AML-193 (cell line): ENCODE measurements at places on chromosomes 5 and 9.

GRCh38 chr5:9858043-9858442, 227.9 kb upstream of the TAS2R1 start:
- no peak for DNase-seq

DNA sequence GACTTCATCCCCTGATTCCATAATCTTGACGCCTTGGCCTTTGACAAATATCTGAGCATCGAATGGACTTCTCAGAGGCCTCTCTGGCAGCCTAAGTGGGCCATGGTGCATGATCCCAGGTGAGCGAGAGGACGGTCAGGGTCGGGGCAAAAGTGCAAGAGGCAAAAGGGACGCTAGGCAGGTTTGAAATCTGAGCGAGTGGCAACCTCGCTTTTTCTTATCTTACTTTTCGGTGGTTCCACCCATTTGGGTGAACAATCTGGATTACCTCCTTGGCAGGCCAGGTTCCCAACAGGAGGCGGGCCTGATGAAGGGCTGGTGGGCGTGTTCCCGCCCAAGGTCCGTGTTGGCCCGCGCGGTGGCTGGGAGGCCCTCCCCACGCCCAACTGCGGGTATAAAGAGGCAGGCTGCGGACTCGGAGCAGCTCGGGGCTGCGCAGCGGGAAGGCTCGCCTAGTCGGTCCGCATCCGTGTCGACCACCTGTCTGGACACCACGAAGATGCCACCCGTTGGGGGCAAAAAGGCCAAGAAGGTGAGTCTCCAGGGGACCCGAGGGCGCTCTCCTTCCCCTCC, at the start of gene BHMT:
TSS of gene BHMT (plus strand) at position 423 of the 573 bp plus-strand sequence. CDS start at position 500, 77 bp downstream.
- no peak for DNase-seq

DNA sequence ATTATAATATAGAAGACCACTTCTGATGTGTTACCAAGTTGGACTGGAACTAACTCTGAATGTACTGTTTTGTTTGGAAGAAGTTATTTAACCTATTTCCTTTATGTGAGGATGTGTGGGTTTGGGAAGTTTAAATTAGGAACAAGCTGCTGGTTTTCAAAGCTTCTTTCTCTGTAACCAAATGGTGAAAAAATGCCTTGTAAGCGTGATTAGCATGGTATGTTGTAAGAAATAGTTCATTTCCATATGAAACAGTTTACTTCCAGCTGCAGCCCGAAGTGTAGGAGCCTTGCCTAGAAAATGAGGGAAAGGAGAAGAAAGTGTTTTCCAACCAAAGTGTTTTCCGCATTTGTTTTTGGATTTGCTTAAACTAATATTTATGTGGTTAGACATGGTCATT, 36.0 kb downstream of the TTC1 start:
- no peak for DNase-seq

- no peak for DNase-seq
Observed at GRCh38 chr5:74337984-74338310, 302.6 kb downstream of the ENC1 start.

DNA sequence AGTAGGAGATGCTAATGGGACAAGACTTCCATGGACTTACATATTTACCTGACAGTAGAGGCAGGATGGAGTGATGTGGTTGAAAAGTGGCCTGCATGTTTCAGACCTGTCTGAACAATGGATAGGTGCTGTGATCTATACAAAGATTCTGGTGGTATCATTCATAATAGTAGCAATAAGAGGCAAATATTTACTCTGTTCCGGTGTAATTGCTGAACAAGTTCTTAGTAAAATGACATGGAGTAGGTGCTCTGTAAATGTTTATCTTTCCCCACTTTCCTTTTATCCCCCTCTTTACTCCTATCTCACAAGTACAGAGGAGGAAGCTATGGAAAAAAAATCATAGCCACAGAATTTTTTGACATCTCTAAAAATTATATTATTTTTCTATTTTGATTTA, 159.0 kb upstream of the SLC12A2 start:
- DNase-seq: no peak

- no peak for DNase-seq
Observed at GRCh38 chr9:98391867-98392266, 136.4 kb upstream of the TBC1D2 start.

DNA sequence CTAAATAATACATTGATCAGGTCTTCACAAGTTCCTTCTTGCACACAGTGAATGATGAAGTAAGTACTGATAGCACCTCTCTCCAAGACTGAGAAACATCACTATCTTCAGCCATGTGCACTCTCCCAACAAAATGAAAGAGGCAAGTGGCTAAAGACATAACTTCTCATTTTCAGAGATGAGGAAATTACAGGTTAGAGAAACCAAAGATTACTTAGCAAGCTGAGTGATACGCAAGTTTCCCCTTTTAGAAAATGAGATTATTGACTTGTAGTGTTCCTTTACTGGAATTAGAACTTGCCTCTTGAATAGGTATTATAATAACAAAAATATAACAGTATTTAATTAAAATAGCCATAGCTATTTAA, 21.6 kb downstream of the CEMIP2 start:
- DNase-seq: peak; percentile 45

- DNase-seq: no peak
Observed at GRCh38 chr5:92567831-92568450, 1013.1 kb downstream of the NR2F1-AS1 start.

- DNase-seq: peak; percentile 20
Observed at GRCh38 chr9:35910613-35911359, 1.5 kb downstream of the SPAAR start.
